ENCODE measurements at places on chromosomes 2 and 18.

DNA sequence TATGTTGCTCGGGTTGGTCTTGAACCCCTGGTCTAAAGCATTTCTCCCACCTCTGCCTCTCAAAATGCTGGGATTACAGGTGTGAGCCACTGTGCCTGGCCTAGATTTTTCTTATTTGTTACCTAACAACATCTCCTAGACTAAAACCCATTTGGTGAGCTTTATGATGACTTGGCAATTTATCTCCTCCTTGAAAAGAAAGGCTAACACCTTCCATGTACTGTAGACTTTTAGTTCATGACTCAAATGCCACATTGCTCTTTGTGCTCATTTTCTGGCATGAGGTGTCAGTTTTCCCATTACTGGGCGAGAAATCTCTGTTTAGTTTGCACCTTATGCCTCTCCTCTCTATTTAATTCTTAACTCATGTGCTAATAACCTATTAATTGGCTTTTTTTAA lies 12.3 kb upstream of the SERPINB5 start:
- no peak for DNase-seq

DNA sequence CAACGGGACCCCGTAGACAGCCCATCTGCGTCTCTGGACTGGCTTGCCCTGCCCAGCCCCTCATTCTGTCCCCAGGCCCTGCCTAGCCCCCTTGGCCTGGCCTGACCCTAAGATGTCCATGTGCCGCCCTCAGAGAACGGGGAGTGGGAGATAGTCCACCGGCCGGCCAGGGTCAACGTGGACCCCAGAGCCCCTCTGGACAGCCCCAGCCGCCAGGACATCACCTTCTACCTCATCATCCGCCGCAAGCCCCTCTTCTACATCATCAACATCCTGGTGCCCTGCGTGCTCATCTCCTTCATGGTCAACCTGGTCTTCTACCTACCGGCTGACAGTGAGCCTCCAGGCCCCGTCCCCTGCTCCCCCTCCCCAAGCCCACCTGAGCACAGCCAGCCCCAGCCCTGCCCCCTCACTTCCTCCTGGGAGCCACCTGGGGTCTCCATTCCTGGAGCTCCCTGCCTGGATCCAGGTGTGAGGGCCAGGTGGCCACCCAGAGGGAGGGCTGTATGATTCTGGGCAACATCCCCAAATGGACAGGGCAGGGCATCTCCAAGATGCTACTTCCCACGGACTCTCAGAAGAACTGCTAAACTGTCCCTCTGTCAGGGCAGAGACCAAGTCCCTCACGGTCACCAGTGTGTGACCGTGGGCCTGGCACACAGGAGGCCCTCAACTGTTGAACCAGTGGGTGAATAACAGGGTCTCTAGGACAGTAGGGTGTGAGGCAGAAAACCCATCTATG lies 4.0 kb downstream of the CHRND start:
- DNase-seq, result no peak

DNA sequence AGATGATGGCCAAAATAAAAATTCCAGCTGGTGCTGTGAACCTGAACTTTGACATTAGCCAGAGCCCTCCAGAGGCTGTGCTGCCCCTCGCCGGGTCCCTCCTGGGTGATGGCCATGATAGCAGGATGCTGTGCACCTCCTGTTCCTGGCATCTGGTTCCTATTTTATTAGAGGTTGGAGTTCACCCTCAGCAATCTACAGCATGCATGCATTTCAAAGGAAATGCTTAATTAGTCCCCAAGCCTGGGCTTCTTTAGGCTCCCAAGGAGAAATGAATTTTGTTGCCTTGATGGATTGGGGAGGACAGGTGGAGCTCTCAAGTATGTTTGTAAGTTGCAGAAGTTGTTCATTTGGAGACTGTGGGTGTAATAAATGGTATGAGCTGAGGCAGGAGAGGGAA lies 166.9 kb downstream of the GLI2 start:
- no peak for DNase-seq

- DNase-seq, result no peak
These were observed 7.6 kb downstream of the NMUR1 start for GRCh38 chr2:231522418-231523180.

GRCh38 chr2:217451666-217452065 lies 551.1 kb downstream of the TNS1 start:
- no peak for DNase-seq

DNA sequence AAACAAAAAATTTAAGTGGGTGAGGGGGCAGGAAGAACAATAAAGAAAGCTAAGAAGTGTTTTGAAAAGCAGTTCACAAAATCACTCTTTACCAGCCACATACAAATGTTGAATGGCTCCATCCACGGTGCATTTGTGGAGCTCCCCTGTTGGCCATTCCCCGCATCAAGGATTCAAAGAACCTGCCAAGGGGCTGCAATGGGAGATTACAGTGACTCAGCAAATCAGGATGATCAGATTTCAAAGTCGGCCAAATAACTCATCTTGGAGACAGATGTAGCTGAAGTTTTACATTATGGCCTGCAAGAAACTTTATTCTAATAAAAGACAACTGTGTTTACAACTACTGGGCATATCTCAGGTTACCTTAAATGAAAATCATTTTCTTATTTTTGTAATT lies 26.9 kb downstream of the COL4A3 start:
- DNase-seq, result peak; percentile 53

GRCh38 chr2:26786207-26787028 lies 562 bp downstream of the CENPA start:
- no peak for DNase-seq

DNA sequence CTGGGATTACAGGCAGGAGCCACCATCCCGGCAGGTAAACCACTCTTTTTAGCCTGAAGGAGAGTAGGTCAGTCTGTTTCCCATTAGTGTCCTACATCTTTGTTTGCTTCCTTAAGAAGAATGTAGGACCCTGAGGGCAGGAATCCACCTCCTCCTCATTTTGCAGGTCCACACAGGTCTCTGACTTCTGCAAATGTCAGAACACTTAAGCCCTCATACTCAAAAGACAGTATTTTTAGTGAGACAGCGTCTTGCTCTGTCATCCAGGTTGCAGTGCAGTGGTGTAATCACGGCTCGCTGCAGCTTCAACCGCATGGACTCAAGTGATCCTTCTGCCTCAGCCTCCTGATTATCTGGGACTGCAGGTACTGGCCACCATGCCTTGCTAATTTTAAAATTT lies 9.3 kb downstream of the PSTPIP2 start:
- no peak for DNase-seq

GRCh38 chr2:11371092-11371937 lies 26.9 kb upstream of the ROCK2 start:
- no peak for DNase-seq

DNA sequence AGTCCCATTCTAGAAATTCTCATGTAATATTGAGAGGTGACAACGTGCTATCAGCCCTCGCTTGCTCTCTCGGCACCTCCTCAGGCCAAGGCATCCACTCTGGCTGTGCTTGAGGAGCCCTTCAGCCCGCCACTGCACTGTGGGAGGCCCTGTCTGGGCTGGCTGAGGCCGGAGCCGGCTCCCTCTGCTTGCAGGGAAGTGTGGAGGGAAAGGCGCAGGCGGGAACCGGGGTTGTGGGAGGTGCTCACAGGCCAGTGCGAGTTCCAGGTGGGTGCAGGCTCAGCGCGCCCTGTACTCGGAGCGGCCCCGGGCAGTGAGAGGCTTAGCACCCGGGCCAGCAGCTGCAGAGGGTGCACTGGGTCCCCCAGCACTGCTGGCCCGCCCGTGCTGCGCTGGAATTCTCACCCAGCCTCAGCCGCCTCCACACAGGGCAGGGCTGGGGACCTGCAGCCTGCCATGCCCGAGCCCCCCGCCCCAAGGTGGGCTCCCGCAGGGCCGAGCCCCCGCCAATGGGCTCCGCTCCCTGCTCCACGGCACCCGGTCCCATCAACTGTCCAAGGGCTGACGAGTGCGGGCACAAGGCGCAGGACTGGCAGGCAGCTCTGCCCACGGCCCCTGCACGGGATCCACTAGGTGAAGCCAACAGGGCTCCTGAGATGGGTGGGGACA lies 1680.6 kb upstream of the LRRTM1 start:
- DNase-seq, result no peak

DNA sequence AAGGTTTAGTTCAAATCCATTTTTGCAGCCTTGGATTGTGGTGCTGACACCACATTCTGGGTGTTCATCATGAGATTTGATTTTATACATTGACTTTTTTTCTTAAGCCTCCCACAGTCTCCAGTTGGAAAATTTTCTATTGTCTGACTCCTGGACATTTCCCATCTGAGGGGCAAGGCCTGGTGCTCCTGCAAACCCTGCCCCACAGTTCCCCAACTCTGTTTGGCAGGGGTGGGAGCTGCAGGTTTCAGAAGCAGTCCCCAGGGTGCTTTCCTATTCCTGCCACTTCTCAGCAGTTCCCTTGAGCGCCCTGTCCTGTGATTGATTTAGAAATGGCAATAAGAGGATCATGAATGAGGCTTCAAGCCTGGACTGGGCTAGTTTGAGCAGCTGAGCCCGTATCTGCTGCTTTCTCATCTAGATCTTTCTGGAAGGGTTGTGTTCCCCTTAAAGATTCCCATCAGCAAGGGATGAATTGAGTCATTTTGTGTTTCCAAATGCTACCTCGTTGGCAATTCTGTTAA lies 77.0 kb downstream of the CIB4 start:
- DNase-seq, result no peak

DNA sequence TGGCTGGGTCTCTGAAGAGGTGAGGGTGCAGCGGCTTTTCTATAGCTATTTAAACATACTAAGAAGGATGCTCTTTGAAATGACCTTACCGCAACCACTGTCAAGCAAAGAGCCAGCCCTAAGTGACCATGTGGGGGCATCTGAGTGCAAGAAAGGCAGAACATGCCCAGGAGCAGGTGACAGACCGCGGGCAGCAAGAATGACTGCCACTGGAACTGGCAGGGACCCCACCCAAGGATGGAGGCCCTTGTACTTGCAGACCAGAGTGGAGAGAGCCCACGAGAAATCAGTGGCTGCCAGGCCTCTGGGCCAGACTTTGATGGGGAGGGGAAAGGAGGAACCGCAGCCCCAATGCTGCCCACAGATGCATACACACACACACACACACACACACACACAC lies 33.1 kb downstream of the DNMT3A start:
- DNase-seq, result no peak

DNA sequence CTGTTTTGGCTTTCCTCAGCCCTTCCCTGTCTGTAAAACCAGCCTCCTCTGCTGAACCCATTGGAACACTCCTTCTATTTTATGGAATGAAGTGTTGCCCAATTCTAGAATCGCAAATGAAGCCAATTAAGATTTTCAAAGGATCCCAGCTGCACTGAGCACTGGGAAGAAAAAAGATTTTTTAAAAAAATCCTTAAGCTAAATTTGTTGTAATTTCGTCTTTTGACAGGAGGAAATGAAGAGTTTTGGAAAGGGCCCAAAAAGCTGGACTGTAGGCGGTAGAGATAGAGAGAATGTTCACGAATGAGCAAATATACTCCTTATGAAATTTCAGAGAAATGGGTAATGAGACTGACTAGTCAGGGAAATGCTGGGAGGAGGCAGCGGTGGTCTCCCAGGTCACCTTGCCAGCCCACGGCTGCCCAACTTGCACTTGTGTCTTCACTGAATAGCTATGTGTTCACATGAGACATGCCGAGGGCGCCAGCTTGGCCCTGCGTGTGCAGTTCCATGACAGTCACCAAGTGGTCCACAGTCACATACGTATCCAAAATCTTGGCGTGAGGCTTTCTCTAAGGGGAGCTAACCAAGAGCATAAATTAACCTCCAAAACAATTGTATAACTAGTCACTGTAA lies 69.9 kb downstream of the SGPP2 start:
- DNase-seq, result no peak

DNA sequence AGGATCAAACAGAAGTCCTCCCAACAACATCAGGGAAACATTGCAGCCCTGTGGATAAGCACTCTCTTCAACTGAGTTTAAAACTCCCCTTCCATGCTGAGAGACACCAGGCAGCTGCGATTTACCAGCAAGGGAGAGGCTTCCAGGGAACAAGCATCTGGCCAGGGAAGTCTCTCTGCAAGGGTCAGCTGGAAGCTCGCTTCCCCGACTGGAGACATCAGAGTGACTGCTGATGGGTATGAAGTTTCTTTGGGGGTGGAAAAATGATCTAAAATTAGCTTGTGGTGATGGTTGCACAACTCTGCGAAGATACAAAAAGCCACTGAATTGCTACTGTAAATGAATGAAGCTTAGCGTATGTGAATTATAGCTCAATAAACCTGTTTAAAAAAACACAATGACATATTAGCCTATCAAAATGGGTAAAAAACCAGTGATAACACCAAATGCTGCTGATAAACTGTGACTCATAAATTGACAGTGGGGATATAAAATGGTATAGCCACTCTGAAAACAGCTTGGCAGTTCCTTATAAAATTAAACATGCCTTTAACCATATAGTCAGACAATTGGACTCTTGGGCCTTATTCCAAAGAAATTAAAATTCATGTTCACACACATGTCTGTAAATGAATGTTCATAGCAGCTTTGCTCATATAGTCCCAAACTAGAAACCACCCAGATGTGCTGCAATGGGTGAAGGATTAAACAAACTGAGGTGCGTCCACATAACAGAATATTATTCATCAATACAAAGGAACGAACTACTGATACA lies 1082.0 kb downstream of the SOCS6 start:
- DNase-seq, result no peak

DNA sequence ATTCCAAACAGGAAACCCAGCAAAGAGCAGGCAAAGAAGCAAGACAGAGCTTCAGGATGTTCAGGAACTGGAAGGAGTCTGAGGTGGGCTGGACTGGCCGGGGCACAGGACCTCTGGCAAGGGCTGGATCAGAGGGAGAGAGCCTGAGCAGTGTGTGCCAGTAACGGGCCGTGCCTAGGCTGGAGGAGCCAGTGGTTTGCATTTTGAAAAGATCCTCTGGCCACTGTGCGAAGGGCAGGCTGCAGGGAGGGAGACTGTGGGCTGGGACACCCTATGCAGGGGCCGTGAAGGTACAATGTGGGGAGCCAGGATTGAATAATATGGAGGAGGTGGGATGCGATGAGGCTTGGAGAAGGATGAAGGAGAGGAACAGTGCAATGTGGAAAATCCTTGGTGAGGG lies 6.2 kb upstream of the SDC1 start:
- DNase-seq, result no peak

DNA sequence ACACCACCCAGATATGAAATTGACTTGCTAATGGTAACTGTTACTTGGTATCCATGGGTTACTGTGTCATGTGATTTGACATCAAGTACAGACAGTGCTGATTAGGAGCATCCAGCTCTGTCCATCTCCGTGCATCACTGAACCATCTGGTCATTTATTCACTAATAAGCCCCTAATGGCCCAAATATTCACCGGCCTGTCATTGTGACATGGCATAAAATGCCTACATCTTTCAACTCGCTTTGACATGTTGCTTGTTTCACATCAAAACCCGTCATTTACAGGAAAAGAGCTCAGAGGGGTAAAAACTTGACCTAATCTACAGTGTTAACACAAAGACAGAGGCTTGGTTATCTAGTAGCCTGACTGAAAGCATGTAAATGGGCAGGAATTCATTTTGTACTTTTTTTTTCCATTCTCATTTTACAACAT lies 308.9 kb upstream of the ATP5MC3 start:
- DNase-seq, result no peak

- DNase-seq, result no peak
These were observed 97.6 kb upstream of the SEC11C start for GRCh38 chr18:59041819-59042815.
